ENCODE measurements at places on chromosomes 5 and 9.

DNA sequence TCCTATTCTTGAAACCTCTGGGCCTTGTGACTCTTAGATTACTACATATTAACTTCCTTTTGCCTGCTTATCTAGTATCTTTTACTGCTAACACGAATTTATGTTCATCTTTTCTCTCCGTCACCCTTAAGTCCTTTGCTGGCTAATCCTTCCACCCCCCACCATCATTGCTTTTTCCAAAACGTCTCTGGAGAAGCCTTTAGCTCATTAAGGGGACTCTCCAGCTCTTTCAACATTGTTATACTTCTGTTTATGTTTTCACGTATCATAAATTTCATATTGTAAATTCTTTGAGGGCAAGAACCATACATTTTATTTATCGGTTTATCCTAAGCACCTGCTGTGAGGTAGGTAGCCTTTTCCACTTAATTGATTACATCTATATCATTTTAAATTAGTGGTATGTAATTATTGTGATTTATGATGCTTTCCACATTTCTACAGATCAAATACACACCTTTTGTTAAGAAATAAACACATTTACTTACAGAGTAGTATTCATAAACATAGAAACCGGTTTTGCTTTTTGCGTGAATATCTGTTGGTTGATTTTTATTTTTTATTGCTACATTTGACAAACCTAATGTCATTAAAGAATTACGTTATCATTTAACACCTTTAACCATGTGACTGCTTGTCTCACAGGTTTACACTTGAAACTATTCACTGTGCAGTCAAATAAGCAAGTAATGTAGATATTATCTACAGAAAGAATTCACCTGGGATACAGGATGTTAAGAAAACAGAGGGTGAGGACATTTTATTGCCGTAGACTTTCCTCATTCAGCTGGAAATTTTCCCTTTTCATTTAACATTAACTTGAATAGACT is 15.4 kb upstream of the SNX2 start:
- no peak for DNase-seq

DNA sequence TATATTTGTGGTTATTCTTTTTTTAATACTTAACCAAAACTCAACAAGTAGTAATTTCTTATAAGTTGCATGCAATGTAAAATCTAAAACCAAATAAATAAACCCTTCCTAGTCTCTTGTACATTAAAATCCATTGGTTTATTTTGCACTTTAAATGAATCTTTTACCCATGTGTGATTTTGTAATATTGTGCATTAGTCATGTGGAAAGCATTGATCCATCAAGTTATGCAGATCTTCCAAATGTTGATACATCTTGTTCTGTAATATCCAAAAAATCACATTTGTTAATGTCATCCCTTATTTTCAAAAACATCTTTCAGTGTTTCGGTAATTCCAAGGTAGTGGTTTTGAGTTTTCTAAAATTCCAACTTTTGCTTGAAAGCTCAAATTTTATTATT is 63.3 kb downstream of the CWC27 start:
- DNase-seq, result no peak

- DNase-seq, result no peak
Measured at GRCh38 chr5:97098922-97099321, 43.5 kb downstream of the LIX1 start.

GRCh38 chr5:152004095-152004494 is 79.4 kb upstream of the GLRA1 start:
- no peak for DNase-seq

DNA sequence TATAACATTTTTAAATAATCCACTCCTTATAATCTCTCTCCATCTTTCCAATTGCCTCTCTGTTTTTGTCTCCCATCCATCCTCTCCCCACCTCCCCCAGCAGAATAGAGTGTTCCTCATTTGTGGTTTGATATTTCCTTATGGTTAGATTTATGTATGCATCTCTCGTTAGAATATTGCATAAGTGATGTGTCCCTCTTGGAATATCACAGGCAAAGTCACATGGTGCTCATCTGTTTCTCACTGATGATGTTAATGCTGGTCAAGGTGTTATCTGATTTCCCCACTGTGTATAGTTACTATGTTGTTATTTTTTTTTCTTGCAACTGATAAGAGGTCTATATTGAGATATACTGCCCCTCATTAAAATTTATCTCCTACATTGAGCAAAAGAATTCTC is 3.1 kb upstream of the LRRC70 start:
- no peak for DNase-seq

DNA sequence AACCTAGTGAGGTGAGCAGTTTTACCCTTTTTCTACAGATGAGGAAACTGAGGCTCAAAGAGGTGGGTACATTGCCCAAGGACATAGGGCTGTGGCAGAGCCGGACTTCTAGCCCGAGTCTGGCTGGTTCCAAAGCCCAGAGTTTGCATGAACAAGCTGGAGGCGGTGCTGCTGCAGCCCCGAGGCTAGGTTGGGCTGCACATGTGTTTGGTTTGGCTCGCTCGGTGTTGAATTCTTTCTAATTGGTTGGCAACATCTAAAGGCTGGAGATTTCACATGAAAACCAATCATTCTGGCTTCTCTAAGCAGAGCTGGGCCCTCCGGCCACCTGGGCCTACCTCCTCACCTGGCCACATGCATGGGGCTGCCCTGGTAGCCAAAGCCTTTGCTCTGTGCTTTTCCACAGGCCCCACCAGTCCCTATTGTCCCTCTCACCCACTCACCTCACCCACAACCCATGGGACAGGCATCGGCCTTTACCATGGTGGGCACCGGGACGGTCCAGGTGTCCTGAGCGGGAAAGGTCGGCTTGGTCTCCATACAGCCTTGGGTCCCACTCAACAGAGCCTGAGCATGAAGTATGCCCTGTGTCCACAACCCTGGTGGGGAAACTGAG is 262.3 kb downstream of the NSG2 start:
- no peak for DNase-seq

DNA sequence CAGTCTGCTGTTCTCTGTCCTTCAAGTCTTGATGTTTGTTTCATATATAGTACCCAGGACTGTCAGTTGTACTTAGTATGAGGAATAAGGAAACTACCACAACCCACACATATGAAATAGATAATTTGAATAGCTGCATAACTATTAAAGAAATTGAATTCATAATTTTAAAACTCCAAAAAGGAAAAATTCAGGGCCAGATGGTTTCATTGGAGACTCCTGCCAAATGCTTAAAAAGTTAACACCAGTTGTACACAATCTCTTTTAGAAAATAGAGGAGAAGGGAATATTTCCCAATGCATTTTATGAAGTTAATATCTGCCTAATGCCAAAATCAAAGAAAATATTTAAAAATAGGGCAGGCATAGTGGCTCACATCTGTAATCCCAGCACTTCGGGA is 24.6 kb upstream of the SPIN1 start:
- DNase-seq, result no peak

- DNase-seq, result no peak
Measured at GRCh38 chr9:112867275-112867991, 23.2 kb downstream of the SLC46A2 start.

DNA sequence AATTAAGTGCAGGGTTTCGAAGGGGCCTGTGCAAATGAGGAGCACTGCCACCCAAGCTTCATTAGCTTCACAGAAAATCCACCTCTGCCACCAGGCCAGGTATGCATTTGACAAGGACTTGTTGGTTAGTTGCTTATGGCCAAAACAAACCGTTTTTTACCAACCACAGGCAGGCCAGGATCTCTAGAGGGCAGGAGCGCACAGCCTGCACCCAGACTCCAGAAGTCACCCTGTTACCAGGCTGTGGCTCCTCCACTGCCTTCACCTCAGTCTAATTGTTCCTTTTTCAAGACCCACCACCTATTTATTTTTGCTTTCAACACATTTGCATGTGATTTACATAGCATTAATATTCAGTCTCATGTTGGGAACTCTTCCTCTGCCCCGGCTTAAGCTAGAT is 78.3 kb upstream of the HSPA9 start:
- DNase-seq, result no peak

GRCh38 chr9:114157516-114158176 is 2.3 kb downstream of the COL27A1 start:
- no peak for DNase-seq

DNA sequence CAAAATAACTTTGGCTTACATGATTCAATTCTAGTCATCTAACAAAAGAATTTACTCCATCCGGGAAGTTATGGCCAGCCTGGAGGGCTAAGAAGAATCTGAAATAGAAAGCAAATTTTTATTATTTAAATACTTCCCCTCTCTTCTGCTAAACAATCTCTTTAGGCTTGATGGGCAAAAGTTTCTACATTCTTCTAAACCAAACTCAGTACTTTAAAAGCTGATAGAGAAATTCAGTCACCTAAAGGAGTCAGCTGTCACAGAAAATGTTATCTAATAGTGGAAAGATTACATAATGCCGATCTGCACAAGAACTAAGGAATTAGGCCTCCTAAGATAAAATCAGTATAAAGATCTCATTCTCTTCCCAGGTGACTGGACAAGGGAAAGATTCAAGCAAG is 32.4 kb downstream of the GNAQ start:
- no peak for DNase-seq

- DNase-seq, result no peak
Measured at GRCh38 chr5:172556971-172557461, 84.0 kb upstream of the NEURL1B start.

- DNase-seq, result no peak
Measured at GRCh38 chr5:141633871-141634561, 2.6 kb downstream of the HDAC3 start.

DNA sequence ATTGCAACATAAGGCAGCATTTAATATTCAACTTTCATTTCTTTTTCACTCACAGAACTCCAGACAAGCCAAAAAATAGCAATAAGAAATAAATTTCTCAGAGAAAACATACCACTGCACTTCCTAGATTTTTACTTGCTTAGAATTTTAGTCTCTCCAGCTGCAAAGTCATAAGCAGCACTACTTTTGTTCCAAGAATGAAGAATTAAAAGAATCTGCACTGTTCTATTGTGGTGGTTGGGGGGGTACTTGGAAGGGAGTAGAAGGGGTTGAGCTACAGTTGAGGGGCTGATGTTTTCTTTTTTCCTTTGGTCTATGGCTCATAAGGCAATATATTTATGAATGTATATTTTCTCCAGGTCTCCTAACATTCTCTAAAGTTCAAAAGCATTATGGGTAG is 144.5 kb downstream of the KIAA0825 start:
- no peak for DNase-seq

GRCh38 chr5:93892481-93892880 is 151.1 kb upstream of the POU5F2 start:
- no peak for DNase-seq

- no peak for DNase-seq
Measured at GRCh38 chr9:111483439-111483857, 735 bp downstream of the ECPAS start.

DNA sequence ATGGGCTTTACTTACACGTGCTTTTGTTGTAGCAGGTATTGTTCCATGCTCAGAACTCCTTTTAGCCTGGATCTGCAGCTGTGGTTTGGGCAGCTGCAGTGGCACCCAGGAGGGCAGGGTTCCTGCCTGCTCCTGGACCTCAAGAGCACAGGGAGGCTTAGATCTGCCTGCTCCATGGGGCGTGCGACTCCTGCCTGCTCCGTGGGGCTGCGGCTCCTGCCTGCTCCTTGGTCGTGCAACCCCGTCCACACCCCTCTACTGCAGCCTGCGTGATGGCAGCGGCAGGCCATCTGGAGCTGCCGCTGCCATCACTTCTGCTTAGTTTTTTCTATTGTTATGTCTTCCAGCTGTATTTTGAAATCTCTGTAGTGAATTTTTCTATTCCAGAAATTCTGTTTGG is 11.7 kb upstream of the UGT3A2 start:
- no peak for DNase-seq

DNA sequence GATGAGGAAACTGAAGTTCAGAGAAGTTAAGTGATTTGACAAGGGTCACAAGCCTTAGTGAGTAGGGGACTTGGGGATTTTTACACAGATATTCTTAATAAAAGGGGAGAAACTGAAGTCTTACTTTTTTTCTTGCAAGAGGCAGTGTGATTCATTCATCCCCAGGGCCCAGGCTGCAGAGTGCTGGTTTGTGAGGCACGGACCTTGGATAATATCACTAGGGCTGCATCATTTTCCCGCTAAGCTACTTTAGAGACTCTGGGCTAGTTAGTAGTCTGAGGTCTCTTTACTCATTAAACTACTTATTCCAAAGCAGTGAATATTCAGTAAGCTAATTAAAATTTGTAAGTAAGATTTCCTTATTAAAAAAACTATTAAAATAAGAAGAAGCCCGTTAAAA is 195.0 kb downstream of the PBX3 start:
- no peak for DNase-seq

DNA sequence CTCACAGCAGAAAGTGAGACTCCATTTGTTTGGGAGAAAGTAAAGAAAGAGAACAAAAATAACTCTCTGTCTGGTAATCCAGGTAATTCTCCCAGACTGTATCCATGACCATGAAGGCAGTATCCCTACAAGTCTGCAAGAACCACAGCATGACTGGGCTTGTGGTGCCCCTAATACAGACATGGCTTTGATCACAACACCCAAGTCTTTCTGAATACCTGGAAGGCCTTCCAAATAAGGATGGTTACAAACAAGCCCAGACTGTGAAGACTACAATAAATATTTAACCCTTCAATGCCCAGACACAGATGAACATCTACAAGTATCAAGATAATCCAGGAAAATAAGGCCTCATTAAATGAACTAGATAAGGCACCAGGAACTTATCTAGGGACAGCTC is 481.1 kb upstream of the RORB start:
- DNase-seq, result no peak

Measured in stimulated activated CD8-positive, alpha-beta memory T cell treated with anti-CD3 and anti-CD28 coated beads, Interleukin-15, amount 100 ng/mL, for 1 hour (primary cell).